Stimulated activated CD4-positive, alpha-beta T cell treated with anti-CD3 and anti-CD28 coated beads, Interleukin-4, amount 100 ng/mL, for 4 hours (primary cell): ENCODE measurements at places on chromosomes 5 and 9.

DNA sequence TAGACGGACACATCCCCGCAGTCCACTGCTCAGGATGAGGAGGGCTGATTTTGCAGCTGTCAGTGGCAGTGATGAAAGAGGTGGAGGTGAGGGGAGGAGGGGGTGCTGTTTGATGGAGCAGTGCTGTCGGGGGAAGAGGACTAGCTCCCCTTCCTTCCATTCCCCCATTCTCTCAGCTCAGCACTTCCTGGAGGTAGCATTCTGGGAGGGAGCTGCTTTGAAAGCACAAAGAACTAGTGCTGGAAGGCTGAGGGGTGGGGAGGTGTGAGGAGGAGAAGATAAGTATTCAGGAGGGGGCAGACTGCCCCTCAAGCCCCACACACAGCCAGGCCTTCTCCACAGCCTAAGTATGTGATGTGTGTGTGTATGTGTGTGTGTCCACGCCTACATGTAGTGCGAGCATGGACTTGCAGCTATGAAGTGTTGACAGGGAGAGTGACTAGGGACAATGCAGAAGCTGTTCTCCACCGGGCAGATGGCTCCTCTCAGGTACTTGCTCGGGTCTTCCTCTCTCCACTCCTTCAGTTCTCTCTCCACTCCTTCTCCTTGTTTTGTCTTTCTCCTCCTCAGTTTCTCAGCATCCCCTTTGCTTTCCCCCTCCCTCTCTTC lies 65.5 kb upstream of the HSPA9 start:
- DNase-seq = no peak

DNA sequence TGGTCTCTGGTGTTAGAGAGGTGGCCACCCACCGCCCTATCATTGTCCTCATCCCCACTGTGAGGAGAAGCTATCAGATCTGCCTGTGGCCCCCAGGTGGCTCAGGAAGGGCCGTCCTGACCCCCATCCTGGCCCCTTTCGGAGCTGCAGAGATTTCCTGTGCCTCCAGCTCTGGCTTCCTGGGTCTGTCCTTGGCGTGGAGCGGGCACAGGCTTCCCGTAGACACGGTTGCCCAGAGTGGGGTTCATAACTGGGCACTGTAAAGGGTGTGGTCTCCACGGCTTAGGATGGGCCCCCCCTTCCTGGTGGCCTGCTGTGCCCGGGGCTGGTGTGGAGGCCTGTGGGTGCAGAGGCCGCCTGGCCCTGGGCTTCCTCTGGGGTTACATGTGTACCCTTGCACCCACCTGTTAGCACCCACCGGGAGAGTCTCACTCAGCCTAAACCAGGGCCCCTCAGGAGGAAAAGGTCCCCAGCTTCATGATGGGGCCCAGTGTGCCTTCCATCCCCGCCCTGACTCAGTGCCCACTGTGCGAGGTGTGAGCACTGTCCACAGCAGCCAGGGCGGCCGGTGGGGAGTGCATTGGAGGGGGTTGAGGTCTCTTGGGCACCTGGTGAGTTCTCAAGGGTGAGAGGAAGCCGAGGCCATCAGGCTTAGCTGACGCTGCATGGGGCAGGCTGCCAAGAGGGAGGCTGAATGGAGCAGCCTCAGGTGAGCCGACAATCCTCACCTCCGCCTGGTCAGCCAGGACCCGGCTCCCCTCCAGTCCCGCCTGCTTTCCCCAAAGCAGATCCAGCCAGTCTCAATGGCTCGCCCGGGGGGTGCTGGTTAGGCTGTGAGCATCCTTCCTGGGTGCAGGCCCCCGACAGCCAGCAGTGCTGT lies 15.3 kb upstream of the AJM1 start:
- DNase-seq = no peak

- peak; percentile 59 for DNase-seq
Measured at GRCh38 chr5:151770383-151771258, 1.1 kb upstream of the G3BP1 start.

GRCh38 chr5:67773411-67774266 lies 441.9 kb upstream of the PIK3R1 start:
- DNase-seq = no peak

DNA sequence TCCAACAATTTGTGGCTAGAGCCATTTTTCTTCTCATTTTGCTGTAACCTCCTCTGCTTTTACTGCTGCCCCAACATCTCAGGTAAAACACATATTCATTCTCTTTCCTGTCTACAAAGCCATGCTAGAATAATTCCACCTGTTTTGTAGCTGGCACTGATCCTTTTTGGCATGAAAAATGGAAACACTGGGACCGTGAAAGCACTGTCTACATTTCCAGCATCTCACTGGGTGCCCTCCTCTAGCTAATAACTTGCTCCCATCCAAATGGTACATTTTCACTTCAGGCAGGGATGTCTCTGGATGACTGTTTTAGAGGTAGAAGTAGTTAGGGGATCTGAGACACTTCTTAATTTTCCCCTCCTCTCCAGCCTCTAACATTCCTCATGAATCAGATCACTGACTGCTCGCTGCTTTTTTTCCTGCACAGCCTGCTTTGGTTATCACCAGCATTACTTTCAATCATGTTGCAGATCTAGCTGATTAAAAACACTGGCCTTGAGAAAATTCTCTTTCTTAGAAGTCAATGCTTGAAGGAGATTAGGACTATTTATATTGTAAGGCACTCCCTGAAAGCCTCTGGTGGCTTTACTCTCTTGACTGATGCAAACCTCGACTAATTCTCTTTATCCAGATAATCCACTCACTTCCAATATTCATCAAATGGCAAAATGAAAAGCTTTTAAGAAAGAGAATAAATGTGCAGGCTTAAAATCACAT lies 1312.6 kb upstream of the DMAC1 start:
- no peak for DNase-seq

DNA sequence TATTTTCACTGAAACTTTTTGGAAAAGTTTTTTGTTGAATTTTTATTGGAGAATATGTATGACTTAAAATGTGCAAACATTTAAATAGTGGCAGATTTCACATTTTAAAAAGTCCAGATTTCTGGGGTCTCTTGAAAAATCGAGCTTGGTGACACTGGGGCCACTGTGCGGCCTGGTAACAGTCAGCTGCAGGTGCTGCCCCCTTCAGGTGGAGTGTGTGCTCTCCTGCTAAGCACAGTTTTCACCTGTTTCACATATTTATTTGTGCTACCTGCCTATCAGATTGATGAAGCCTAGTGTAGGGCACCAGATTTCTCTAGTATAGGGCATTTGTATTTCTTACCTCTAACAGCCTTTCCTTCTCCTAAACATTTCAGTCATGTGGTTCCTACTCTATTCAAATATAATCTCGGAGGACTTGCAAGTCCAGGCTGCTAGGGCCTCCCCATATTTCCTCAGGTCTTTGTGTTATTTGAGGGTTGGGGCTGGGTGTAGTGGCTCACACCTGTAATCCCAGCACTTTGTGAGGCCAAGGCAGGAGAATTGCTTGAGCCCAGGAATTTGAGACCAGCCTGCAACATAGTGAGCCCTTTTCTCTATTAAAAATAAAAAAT lies 95.8 kb upstream of the KLF9 start:
- DNase-seq = peak; percentile 15

- no peak for DNase-seq
Measured at GRCh38 chr5:79436821-79437220, 77.1 kb downstream of the HOMER1 start.

- DNase-seq = no peak
Measured at GRCh38 chr9:109499631-109500410, 1.7 kb upstream of the PTPN3 start.
